Stimulated activated CD4-positive, alpha-beta T cell treated with anti-CD3 and anti-CD28 coated beads, TNF-alpha, amount 100 ng/mL, for 4 hours (primary cell): ENCODE measurements at places on chromosomes 12 and 14.

DNA sequence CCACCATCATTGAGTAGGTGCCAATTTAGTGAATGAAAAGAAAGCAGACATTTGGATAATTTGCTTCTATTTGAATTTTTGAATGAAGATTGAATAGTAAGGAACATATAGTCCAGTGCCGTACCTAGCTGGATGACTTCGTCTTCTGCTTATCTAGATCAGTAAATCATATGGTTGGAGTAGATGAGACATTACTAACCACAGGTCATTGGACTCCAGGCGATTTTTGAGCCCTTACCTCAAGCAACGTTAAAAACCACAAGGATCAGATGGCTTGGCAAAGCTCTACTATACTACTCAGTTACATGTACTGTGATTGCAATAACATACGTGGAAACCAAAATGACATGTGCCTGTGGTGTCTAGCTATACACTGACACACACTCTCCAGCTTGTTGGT lies 1.7 kb upstream of the SPATS2 start:
- no peak for DNase-seq

- no peak for DNase-seq
These were observed 754 bp downstream of the ZNF605 start for GRCh38 chr12:132955094-132956010.

DNA sequence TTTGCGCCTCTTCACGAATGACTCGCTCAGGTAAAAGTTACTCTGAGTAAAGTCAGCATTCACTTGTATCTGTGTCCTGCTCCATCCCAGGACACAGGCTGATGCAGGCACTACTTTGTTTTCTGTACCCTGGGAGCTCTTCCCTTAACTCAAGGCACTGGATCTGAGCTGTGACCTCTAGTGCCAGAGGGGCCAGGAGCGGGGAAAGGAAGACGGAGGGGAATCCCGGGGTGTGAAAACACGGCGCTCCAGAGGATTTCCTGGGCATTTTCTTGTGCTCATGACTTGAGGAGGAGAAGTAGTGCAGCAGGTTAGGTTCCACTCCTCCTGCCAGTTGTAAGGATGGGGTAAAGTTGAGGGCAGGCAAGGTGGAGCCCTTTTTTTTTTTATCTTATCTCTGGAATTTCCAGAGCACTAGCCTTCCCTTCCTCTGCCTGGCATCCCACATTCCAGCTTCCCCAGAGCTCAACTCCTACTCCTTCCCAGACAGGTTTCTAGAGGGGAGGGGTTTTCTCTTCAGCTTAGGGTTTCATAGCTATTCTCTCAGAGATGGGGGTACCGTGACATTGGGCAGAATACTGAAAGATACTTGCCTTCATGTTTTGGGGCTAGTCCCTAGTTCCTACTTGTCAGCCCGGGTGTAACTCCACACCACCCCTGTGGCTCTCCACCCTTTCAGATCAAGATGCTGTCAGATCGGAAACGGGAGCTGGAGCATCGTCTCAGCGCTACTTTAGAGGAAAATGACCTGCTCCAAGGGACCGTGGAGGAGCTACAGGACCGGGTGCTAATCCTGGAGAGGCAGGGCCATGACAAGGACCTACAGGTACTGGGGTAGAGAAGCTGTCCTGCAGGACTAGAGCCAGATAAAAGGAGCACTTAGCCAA lies 52.3 kb downstream of the RAB35 start:
- DNase-seq: no peak

DNA sequence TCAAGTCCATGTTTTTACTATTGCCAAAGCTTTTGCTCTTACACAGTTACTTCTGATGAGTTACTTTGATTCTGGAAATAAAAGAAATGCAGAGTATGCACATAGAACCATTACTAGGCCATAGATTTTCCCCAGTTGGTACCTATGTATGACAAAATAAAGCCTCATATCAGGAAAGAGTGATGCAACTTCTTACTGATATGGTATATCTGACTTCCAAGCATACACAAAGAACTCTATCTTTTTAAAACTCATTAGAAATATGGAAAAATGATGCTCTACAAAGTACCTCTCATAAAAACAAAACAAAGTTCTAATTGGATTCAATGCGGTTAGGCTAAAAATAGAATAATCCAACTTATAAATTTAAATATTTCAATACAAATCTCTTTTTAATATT lies 92.1 kb downstream of the STXBP6 start:
- no peak for DNase-seq

GRCh38 chr12:106867651-106868050 lies 88.1 kb upstream of the TMEM263 start:
- no peak for DNase-seq

GRCh38 chr12:92863251-92863650 lies 65.8 kb downstream of the EEA1 start:
- no peak for DNase-seq

DNA sequence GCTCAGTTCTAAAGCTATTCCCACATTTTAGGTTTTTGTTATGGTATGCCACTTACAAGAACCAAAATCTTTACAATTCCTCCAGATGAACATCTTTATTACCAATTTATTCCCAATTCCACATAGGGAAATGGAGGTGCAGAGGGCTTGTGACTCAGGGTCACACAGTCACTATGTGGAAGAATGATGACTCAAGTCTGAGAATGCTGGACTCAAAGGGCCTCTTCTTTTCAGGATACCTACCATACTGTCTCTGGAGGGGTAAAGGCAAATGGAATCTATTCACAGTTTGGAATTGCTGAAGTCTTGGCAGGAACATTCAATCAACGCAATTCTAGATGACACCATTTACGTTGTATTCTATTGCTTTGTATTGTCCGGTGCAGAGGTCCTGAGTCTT lies 48.2 kb upstream of the MANSC4 start:
- no peak for DNase-seq

GRCh38 chr14:32298346-32298745 lies 30.8 kb upstream of the AKAP6 start:
- no peak for DNase-seq

GRCh38 chr14:68157971-68158371 lies 338.4 kb downstream of the RAD51B start:
- DNase-seq: no peak

DNA sequence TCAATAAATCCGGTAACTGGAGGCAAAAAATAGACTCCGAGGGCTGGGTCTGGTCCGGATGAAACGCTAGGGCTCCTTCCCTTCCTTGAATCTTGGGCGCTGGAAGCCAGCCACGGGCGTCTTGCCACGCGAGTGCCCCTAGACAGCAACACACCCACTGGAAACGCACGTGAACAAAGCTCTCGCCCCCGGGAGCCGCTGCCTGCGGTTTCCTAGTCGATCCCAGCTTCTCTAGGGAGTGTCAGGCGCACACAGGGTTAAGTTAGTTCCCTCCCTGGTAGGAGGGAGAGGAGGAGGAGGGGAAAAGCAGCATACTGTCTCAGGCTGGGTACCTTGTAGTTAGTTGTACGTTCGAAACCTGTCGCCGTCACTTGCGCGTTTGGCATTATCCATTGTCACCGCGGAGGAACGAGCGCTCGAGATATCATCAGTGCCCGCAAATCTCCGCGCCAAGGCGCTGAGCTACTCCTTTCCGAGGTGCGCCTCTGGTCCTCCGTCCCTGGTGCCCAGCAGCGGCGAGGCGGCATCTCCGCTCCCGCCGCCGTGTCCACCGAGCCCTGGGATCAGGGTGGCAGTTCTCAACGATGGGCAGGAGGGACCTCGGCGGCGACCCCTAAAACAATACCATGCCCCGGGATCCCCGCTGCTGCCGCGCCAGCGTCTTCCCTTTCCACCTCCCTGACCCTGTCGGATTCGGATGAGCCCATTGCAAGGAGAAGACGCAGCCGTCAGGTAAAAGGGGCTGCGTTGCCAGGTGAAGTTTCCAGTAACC lies at the start of gene FLRT2:
FLRT2 (plus strand) TSS at position 342 of the 772 bp plus-strand sequence. CDS start 91,371 bp downstream, outside the sequence.
- no peak for DNase-seq

DNA sequence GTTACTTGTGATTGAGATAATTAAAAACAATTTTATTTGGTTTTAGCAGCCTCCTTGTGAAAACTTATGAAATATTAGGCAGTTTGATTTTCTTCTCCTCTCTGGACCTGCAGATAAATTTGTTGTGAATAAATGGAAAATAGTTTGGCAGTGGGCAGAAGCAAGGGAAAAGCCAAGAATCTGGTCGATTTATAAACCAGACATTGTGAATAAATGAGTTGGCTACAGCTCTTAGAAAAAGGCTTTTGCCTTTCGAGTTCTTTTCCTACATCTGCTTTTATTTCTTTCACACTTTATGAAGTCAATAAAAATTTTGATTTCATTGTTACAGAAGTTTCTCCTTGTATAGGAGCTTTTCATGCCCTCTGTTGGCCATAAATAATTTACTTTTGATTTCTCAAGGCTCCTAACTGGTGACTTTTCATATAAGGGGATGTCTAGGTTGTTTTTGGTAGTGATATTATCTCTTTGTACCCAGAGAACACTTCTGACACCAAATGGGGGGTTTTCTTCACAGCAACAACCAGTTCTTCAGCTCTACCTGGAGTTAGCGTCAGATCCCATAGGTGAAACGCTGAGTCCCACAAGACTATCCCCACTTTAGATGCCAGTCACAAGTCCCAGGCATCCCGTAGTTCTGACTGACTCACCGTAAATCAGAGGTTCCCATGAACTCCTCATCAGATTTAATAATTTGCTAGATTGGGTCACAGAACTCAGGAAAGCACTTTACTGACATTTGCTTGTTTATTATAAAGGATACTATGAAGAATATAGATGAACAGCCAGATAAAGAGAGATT lies 136.5 kb upstream of the DNM1L start:
- DNase-seq: no peak

DNA sequence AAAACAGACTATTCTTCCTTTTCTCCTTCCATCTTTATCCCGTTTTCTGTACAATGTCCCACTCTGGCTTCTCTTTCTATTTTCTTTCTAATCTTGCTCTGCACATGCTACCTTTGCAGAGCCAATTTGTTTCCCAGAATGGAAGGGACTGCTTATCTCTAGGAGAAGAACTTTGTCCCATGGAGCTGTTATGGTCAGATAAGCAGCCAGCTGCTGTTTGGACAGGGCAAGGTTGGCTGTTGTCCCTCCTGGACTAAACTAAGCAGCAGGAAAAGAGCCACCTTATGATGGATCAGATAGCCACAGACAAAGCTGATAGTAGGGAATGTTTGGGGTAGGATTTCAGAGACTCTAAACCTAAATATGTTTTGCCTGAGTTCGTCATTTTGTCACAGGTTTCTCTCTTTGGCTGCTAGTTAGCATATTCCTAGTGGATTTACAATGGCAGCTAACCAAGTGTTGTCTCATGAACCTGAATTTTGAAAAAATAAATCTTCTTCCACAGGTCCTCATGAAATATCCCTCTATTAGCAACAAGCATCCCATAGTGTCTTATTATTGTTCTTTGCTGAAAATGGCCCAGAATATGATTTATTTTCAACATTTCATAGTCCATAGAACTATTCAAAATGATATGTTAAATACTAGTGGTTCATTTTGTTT lies 262.8 kb downstream of the SLC16A7 start:
- no peak for DNase-seq

DNA sequence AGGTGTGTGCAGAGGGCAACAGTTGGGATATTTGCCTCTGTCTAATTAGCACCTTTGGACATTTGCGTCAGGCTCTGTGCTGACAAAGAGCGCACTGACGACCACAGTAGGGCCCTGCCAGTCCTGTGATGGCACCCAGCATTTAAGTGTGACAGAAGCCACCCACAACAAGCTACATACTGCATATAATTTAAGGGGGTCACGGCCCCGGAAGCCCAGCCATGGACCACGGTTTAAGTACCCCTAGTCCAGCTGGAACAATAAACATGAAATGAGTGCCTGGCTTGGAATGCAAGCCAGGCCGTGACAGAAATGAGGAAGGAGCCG lies 16.8 kb upstream of the DYNC1H1 start:
- no peak for DNase-seq

GRCh38 chr14:105527826-105528585 lies 1.6 kb downstream of the TMEM121 start:
- DNase-seq: peak; percentile 69

DNA sequence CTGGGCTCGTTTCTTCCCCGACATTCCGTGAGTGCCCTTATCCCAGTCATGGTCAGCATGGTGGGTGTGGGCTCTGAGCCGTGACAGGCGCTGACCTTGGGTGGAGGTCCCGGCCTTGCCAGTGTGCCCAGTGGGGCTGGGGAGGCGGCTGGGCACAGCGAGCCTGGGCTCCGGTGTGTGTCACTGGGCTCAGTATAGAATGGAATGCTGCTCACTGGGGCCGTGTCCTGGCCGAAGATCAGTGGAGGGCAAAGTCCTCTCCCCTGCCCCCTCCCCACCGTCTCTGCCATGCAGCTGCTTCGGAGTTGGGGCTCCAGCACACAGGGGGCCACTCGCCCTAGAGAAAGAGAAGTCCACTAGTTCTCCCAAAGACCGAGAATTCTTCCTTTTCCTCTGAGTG lies 164.4 kb downstream of the TSPAN9 start:
- DNase-seq: no peak

DNA sequence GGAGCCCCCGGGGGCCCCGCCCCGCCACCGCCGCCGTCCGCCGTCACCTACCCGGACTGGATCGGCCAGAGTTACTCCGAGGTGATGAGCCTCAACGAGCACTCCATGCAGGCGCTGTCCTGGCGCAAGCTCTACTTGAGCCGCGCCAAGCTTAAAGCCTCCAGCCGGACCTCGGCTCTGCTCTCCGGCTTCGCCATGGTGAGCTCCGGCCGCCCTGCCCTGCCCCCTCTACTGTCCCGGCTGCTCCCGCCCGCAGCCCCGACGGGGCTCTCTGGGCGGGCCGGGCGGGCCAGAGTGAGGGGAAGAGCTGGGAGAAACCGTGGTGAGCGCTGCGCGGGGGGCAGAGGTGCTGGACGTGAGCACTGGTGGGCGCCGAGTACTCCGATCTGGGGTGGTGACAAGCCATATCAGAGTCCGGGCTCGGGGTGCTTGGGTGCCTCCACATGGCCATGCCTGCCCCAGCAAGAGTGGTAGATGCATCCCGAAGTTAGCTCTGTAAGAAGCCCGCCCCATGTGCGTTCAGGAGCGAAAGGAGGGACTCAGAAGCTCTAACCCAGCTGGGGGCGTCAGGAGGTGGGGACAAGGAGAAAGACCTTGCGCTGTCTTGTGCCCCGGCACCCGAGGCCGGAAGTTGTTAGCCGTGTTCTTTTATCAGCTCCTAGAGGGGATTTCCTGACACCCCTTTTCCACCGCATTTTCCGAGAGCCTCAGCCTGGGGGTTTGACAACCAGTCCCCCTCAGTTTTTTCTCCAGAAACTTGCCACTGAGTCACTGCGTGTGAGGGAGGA lies 717 bp downstream of the ORAI1 start:
- peak; percentile 92 for DNase-seq
